ENCODE measurements at places on chromosomes 2 and 18.
A peak's percentile ranks its signal among the peaks of the same experiment; 100 is the strongest.

DNA sequence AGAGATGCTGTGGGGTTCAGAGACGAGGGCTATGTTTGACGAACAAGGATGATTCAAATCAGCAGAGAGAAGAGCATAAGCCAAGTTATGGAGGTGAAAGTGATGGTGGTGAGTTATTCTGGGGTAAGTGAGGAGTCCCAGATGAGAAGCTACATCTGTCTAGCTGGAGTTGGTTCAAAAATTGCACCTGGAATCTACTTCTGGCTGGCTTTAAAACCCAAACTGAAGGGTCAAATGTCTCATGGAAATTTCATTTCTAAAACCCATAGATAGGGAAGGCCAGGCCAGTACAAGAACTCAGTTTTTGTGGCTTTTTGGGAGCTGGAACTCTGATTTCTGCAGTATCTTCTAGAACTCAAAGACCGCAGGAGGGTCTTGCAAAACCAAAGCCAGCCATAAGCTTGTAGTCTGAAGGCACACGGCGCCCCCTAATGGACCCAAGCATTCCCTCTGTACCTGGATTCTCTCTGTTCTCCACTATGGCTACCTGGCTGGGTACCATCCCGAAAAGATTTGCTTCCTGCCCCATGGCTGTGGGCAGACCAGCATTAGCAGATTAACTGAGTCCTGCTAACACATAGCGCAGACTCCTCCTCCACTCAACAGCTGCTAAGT lies 229.1 kb upstream of the SLC14A2 start:
- no peak for DNase-seq

- no peak for DNase-seq
Observed at GRCh38 chr2:222303828-222304736, 5.3 kb upstream of the PAX3 start.

- no peak for DNase-seq
Observed at GRCh38 chr2:108921096-108922030, 67.7 kb downstream of the EDAR start.

DNA sequence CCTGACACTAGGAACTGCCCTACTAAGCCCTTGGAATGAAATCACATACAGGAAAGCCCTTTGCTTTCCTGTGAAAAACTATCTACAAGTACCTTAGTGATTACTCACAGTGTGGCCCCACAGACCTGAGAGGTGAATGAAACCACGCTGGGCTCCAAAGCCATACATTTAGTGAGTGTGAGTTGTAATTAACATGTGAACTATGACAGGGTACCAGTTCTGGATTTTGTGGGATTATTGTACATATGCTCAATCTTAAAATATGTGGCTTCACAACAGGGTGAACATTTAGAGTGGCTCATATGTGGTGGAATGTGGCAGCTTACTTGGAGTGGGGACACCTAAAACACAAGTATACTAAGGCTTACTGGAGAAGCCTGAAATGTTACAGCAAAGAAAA lies 12.3 kb downstream of the KCTD1 start:
- no peak for DNase-seq

GRCh38 chr2:120561379-120562035 lies 174.2 kb upstream of the GLI2 start:
- no peak for DNase-seq

DNA sequence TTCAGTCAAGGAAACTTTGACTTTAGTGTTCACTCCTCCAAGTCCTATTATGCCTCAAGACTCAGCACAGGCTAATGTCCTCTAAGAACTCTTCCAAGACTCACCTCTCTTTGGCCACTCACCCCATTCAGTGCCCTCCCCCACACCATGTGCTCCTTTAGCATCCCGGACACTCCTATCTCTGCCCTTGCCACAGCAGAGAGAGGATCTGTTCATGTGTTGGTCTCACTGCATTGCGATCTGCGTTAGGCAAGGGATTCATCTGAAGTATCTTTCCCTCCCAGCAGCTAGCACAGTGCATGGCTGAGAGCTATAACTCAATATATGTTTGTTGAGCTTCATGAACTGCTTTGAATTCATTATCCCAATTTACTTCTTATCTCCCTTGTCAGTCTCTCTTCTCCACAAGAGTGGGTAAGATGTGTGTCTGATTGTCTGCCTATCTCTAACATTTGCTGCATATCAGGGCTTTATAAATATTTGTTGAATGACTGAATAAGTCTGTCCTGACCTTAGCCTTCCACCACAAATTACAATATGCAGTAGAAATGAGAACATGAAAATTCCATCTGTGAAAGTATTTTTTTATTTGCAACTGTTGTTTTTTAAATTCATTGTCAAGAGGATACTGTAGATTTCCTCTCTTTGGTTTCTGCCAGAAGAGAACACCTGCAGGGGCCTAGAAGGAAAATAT lies 179.9 kb upstream of the NCKAP5 start:
- DNase-seq, result no peak

- no peak for DNase-seq
Observed at GRCh38 chr2:40466332-40466906, 14.5 kb upstream of the SLC8A1 start.

DNA sequence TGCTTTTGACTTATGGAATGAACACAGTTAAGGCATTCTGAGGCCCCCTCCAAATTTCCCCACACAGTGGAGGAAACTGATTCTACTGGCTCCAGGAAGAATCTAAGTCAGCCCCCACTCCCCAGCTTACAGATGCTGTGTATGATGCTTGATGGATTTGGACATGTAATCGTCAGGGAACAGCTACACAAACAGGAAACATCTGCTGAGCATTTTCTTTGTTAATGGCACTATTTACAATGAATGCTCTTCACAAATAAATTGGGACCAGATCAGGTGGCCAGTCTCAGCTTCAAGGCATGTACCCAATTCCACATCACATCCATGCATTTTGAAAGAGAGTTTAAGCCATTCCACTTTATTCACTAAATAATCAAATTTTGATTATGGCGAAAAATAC lies 562.3 kb downstream of the SOX11 start:
- DNase-seq, result no peak

DNA sequence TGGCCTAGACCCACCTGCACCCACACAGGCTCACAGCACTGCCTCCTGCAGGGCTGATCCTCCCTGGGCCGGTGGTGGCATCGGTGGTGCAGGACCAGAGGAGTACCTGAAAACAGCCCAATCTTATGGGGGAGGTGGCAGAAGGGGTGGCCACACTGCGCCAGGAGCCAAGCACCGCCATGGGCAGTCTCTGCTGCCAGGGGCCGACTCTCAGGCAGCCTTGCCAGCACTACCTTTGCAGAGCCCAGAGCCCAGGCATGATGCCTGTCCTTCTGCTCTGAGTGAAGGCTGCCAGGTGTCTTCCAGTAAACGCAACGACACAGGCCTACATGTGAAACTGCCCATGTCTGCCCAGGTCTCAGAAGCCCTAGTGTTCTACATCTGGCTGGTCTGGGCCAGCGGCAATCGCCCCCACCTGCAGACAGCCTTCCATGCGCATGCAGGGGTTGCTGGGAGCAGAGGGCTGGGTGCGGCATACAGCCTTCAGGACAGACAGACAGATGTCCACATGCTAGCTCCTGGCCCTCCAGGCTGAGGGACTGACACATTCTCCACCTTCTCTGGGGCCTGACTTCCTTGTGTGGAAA lies 6.8 kb downstream of the HS6ST1 start:
- no peak for DNase-seq

GRCh38 chr2:20352230-20352578 lies 1.6 kb upstream of the PUM2 start:
- DNase-seq, result no peak

DNA sequence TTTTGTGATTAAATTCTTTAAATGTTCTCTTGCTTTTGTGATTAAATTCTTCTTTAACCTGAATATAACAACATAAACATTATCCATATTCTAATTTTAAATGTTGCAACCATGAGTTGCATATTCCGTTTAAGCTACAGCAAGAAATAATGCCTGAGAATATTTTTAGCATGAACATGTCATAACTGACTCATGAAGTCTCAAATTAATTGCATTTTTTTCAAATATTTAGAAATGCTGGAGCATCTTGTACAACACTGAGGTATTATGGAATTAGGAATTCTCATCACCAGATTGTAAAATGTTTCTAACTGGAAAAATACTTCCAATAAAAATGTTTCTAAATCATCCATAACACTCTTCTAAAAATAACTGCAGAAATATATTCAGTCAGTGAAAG lies 14.7 kb downstream of the ROCK2 start:
- DNase-seq, result no peak

DNA sequence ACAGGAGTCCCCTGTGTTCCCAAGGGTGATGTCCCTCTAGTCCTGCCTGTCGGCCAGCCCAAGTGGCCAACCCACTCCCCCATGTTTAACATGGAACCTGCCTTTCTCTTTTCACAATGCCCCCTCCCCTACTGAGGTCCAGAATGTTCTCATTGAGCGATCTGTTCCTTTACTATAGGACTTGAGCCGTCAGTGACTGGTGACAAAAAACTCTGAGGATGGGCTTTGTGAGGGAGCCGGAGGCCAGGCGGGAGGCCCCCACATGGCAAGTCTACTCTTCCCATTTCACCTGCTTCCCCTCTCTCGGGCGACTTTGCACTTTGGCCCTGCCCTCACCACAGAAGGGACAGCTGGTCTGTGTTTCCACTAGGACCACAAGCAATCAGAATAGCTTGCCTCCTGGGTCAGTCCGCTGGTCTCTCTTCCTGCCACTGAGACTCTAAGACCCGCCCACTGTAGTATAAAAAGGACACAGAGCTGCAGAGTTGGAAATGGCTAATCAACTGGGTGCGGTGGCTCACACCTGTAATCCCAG lies 146.5 kb upstream of the RAB12 start:
- no peak for DNase-seq

- no peak for DNase-seq
Observed at GRCh38 chr2:238868067-238868524, 20.2 kb downstream of the TWIST2 start.

GRCh38 chr2:223537115-223537514 lies 65.0 kb downstream of the SCG2 start:
- no peak for DNase-seq

- DNase-seq, result no peak
Observed at GRCh38 chr2:220512419-220512818, 885.0 kb downstream of the SLC4A3 start.

DNA sequence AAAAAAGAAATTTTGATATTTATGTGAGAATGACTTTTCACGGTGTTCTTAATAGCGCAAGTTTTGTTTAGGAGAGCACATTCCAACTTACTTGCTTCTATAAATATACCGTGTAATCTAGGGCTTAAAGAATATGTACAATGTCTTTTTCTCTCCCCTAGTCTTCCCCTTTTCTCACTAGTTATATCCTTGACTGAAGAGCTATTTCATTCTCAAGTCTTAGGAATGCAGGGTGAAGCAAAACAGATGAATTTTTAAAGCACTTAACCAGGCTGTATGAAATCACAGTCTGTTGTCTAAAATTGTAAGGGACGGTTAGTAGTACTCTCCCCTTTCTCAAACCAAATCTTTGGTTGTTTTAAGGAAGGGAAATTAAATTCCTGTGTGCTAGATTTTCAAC lies 29.6 kb upstream of the SLC30A6 start:
- DNase-seq, result no peak

- DNase-seq, result no peak
Observed at GRCh38 chr2:24461685-24462084, 29.4 kb upstream of the NCOA1 start.

DNA sequence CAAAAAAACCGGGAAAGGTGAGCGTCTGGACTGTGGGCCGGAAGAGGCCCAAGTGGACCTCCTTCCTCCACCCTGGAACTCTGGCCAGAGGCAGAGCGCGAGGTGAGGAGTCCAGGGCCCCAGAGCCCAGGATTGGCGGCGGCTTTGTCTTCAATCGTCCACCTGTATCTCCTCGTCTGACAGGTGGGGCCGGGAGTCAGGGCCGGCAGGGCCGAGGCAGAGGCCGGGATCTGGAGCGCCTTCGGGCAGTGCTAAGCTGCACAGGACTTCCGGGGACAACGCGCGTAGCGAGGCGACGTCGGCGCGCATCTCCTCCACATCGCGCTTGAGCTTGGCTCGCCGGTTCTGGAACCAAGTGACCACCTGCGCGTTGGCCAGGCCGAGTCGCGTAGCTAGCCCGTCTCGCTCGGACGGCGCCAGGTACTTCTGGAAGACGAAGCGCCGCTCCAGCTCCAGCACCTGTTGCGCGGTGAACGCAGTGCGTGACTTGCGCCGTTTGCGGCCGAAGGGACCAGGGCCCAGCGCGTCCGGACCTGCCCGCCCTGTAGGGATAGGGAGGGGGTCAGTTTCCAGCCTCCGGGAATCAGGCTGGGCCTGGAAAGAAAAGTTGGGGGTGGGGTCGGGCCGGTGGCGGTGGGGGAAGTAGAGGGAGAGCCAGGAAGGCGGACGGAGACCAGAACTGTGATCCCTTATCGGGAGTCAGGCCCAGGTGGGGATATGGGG lies 1.5 kb downstream of the LBX2 start:
- DNase-seq, result no peak

DNA sequence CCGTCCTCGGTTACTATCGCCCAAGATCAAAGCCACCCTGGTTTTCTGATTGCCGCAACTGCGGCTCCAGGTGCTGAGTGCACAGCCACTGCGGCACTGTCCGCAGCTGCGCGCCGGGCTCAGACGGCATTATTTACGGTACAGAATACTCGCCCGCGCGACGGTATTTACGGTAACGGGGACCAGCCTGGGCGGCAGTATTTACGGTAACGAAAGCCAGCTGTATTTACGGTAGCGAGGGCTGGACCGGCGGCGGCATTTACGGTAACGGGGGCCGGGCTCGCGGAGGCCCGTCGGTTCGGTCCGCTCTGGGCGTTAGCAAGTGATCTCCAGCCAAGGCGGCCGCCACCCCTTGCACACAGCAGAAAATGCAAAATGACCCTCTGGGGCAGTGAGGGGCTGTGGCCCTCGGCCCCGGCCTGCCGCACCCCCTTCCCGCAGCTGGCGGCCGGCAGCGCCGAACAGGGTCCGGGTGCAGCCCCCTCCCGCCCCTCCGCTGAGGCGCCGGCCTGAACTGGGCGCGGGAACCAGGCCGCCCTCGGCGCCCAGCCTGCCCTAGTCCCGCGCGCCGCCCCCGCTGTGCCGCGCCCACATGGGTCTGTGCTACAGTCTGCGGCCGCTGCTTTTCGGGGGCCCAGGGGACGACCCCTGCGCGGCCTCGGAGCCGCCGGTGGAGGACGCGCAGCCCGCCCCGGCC lies at the start of gene GNAL:
GNAL (plus strand) TSS at position 293 of the 697 bp plus-strand sequence; CDS start at position 593, 300 bp downstream.
- peak; percentile 40 for DNase-seq

DNA sequence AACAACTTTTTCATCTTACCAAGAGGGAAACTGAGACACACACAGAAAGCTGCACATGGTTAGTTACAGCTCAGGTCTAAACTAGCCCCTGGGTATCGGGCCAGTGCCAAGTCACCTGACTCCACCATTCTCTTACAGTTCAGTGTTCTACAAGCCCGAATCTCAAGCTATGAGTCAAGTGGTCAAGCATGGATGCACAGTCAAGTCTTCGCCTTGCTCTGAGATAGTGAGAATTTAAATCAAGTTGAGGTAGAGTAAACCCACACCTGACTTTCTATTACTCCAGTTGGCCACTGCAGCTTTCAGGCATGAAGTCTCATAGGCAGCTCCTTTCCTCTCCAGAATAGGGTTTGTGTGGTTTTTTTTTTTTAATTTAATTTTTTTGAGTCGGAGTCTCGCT lies 34.5 kb upstream of the ARL5A start:
- no peak for DNase-seq

GRCh38 chr2:132804051-132804450 lies 134.0 kb upstream of the LYPD1 start:
- DNase-seq, result no peak
